ENCODE measurements at places on chromosomes 11 and 22.

GRCh38 chr22:35688913-35689675 is 28.6 kb upstream of the APOL5 start:
- no peak for DNase-seq

DNA sequence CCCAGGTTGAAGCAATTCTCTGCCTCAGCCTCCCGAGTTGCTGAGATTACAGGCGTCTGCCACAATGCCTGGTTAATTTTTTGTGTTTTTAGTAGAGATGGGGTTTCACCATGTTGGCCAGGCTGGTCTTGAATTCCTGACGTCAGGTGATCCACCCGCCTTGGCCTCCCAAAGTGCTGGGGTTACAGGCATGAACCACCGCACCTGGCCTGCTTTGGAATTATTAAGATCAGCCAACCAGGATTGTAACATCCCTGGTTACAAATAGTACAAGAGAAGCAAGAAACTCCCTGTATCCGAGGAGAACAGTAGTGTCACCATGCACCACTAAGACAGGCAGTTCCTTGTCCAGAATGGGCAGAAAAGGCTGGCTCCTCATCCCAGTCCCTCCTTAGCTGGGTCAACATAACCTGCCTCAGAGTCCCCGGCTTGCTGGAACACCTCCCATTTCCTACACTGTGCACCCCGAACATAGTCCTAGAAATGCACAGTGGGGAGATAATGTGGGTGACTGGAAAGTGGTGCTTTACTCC is 77.2 kb upstream of the INCENP start:
- DNase-seq, result no peak

DNA sequence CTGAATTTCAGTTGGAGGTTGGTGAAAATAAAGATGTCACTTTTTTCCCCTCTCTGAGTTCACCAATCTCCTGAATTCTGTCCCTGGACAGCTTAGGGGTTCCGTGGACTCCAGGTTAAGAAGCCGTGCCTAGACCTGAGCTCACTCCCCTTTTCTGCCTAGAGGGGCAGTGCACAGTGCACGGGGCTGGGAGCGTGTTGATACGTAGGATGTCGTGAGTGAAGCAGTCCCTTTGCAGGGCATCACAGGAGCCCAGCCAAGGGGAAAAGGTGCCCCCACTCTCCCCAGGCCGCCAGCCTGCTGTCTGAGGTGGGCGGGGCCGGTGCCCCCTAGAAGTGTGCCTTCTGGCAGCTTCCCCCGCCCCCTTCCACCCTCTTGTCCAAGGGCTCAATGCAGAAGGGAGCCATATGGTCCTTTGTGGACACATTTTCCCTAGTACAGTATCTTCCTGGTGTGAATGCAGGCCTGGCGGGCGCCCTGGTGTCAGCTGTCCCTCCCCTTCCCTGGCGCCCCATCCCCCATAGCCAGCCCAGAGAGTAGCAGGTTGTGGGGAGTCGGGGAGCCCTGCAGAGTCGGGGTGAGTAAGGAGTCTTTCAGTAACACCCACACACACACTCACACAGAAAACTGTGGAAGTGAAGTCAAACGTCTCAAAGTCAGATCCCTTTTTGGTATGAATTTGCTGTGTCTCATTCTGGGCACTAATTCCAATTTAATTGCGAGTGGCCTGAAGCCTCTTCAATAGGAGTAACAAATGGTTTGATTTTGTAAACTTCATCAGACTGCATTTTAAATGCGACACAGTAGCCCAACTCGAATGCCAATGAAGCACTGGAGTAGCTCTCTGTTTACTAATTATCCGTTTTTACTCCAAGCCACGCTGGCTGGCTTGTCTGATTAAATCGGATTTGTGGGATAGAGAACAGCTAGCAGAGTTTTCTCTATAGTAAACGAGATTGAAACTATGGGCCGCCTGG is 67.5 kb upstream of the NNMT start:
- no peak for DNase-seq

DNA sequence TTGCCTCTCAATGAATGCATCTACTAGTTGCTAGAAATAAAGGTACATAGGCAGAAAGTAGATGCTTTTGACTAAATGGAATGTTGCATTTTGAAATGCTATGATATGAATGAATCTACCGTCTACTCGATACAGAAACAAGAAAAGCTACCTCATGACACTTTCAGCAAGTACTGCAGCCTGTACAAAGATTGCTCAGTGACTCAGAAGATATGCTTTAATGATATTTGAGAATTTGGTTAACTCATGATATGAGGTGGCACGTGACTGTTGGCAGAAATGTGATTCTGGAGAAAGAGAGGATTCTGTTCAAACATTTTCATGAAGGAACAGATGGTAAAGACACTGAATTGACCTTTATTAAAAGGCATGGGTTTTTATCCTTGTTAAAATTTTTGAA is 76.0 kb downstream of the HSD17B12 start:
- no peak for DNase-seq

DNA sequence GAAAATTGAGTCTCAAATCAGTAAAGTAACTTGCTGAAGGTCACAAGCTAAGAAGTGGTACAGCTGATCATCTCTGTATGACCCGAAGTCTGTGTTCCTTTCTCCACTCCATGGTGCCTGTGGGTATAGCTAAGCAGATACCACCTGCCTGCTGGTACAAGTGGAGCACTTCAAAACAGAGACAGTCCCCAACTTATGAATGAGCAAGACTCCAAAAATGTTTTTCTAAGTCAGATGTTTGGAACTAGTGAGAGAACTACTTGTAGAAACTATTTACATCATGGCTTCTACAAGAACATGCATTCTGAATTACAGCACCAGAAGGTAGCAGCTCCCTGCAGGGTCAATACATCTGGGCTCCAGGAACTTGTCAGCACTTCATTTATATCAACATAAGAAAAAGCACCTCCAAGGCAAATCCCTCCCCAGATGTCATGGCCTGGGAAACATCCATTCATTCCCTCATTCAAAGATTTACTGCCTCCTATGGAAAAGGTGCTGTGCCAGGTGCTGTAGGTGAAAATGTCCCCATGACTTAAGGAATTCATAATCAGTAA is 94.7 kb downstream of the SERGEF start:
- DNase-seq, result no peak

GRCh38 chr11:127238321-127238720 is 237.8 kb upstream of the KIRREL3 start:
- DNase-seq, result no peak

GRCh38 chr22:36164621-36165020 is 4.1 kb upstream of the APOL3 start:
- DNase-seq, result no peak

GRCh38 chr11:84384731-84385130 is 1098.6 kb upstream of the CCDC90B start:
- peak; percentile 3 for DNase-seq

DNA sequence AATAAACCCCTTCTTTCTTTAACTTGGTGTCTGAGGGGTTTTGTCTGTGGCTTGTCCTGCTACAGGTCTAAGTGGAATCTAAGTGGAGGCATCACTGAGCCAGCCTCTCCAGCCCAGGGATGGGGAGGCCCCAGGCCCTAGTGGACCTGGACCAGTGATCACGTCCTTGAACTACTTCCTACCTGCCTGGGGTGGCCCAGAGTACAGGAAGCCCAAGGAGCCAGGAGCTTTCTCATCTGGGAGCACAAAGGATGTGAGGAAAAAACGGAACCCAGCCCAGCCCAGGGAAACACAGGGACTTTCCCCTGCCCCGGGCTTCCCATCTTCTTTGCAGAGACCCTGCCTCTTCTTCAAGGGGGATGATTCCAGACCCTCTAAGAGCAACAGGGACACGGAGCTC is 3.5 kb upstream of the CD5 start:
- DNase-seq, result no peak

GRCh38 chr11:33307984-33308383 is 50.8 kb downstream of the HIPK3 start:
- no peak for DNase-seq

DNA sequence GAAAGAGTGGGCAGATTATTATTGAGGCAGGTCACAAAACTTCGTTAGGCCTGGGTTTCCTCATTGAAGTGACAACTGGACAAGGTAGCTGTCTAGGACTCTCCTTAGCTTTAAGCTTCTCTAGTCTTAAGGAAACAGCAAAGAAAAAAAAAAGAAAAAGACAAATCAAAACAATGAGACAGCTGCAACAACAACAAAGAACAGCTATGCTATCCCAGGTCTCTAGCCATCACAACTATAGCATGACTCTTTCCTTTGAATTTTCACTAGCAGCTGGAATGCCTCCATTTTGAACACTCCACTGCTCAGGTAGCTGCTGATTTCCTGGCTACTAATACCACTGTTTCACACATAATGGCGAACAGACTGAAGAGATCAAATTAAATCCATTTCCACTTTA is 302.4 kb upstream of the SORL1-AS1 start:
- no peak for DNase-seq

DNA sequence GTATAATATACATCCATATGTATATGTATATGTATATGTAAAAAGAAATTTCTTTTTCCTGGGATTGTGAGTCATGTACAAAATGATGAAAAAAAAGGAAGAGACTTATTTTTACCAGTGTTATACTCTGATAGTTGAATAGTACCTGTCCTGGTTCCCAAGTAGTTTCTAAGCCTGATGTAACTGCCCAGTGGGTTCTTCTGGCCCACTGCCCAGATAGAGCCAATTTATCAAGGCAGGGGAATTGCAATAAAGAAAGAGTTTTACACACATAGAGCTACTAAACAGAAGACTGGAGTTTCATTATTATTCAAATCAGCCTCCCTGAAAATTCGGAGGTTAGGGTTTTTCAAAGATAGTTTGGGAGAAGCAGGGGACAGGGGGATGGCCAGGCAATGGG is 29.1 kb upstream of the NARS2 start:
- no peak for DNase-seq

- DNase-seq, result no peak
Measured at GRCh38 chr11:95081412-95081811, 8.2 kb upstream of the ENDOD1 start.

DNA sequence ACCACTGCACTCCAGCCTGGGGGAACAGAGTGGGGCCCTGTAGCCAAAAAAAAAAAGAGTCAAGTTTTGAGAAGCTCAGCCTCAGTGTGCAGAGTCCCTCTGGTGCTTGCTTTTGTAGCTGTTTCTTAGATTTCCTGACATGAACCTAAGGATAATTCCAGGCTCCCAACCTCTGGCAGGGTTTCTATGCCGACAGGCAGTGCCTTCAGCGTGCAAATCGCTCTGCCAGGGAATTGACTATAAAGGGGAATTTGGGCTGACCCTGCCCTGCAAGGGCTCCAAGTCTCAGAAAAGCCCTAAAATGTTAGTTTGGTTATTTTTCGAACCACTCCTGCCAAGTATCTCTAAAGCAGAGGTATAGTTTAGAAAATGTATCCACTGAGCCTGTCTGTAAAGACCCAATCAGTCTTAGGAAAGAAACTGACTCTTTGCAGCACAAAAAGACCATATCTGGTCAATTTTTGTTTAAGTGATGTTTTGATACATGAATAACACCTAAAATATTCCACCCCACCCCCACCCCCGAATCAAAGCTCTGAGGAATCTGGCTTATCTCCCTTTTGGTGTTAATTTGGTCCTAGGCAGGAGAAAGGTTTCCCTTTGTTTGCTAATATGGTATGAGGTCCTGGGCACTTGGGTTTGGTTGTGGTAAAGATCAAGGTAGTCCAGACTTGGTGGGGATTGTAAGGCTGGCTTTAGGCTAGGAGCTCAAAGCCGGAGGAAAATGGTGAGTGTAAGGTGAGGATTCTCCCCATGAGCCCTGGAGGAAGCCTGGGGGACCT is 49.7 kb downstream of the ANO1 start:
- DNase-seq, result no peak

GRCh38 chr11:23554002-23554401 is 693.7 kb upstream of the CCDC179 start:
- no peak for DNase-seq

- no peak for DNase-seq
Measured at GRCh38 chr22:23301591-23301990, 121.3 kb downstream of the BCR start.

DNA sequence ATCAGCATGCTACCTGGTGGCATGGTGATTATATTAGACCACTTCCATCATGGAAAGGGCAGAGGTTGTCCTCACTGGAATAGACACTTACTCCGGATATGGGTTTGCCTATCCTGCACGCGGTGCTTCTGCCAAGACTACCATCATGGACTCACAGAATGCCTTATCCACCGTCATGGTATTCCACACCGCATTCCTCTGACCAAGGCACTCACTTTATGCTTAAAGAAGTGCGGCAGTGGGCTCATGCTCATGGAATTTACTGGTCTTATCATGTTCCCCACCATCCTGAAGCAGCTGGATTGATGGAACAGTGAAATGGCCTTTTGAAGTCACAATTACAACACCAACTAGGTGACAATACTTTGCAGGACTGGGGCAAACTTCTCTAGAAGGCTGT is 109.2 kb upstream of the DRD2 start:
- no peak for DNase-seq

GRCh38 chr11:63508009-63508408 is 2.1 kb downstream of the LGALS12 start:
- no peak for DNase-seq

GRCh38 chr11:65554057-65554818 is 3.9 kb downstream of the LTBP3 start:
- no peak for DNase-seq

GRCh38 chr22:33969045-33969444 is 48.8 kb upstream of the LARGE1 start:
- DNase-seq, result no peak

GRCh38 chr11:68905421-68906360 is 2.0 kb downstream of the IGHMBP2 start:
- no peak for DNase-seq

DNA sequence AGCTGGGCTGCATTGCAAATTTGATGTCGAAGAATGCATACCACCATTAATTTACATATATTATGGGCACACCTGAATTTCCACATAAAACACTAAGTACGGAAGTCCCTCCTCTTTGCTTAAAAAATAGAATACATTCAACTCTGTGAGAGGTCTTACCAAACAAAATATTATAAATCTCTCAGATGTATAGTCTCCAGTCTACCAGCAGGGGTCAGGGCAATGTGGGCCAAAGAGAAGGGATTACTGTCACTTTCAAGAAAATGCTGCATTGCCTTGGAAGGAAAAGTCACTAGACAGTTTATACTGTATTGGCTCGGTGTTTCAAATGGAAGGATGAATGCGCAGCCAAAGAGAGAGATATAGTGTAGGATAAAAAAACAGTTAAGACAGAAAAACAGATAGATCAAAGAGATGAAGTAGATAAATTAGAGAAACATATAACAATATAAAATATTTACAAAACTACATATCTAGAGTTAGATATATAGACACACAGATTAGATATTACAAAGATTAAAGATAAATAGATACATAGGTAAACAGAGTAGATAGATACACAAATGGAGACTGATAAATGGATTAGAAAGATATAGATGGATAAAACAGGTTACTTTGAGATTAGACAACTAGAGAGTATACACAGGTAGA is 20.9 kb downstream of the SERGEF start:
- DNase-seq, result peak; percentile 47

- DNase-seq, result no peak
Measured at GRCh38 chr22:44030702-44031082, 6.6 kb downstream of the PARVB start.

GRCh38 chr11:1949302-1949701 is 2.2 kb downstream of the MRPL23 start:
- DNase-seq, result no peak

- DNase-seq, result no peak
Measured at GRCh38 chr11:25777343-25777742, 554.6 kb upstream of the ANO3 start.

GRCh38 chr11:57126766-57127400 is 54.9 kb upstream of the LRRC55 start:
- DNase-seq, result no peak

- DNase-seq, result no peak
Measured at GRCh38 chr22:27476729-27477128, 324.8 kb downstream of the MN1 start.
